ENCODE measurements at places on chromosomes 3 and 15.

- DNase-seq = no peak
These were observed 142.4 kb downstream of the FAM43A start for GRCh38 chr3:194828116-194828515.

- no peak for DNase-seq
These were observed 703.3 kb upstream of the LMCD1 start for GRCh38 chr3:7798276-7798675.

GRCh38 chr3:127256733-127257271, 31.0 kb downstream of the PRR20G start:
- DNase-seq = no peak

- no peak for DNase-seq
These were observed 184.9 kb upstream of the BHLHE40 start for GRCh38 chr3:4794331-4794730.

GRCh38 chr3:52130966-52131622, 23.1 kb downstream of the POC1A start:
- no peak for DNase-seq

GRCh38 chr3:146020969-146021368, 140.0 kb downstream of the PLOD2 start:
- no peak for DNase-seq

GRCh38 chr3:9826815-9827573, 16.8 kb downstream of the RPUSD3 start:
- no peak for DNase-seq

GRCh38 chr3:21777821-21778220, 26.8 kb upstream of the ZNF385D start:
- DNase-seq = no peak

DNA sequence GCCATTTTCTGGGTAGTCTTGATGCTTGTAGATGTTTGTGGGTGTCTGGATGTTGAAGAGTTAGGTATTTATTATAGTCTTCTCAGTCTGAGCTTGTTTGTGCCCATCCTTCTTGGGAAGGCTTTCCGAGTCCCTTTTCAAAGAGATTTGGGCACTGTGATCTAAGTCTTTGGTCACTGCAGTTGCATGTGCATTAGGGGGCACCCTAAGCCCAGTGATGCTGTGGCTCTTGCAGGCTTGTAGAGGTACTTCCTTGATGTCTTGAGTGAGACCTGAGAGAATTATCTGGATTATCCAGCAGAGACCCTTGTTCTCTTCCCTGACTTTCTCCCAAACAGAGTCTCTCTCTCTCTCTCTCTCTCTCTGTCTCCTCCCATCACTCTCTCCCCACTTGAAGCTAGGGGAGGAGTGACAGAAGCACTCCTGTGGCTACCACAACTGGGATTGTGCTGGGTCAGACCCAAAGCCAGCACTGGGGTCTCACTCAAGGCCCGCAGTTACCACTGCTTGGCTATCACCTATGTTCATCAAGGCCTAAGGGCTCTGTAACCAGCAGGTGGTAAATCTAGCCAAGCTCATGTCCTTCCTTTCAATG, 68.5 kb downstream of the TMCO5A start:
- DNase-seq = no peak

DNA sequence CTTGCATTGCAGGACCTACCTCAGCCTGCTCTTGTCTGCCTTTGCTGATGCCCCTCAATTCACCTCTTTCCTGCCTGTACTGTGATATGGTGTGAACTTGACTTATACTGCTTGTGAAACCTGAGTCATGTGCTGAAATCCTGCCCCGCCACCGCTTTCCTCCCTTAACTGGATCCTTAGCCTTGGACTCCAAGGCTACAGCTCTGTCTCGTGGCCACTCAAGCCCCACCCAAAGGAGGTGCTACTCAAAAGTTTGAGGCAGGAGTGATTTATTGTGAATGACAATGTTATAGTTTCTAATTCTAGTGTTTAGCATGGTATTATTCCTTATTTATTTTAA, 56.1 kb downstream of the MYZAP start:
- DNase-seq = no peak

DNA sequence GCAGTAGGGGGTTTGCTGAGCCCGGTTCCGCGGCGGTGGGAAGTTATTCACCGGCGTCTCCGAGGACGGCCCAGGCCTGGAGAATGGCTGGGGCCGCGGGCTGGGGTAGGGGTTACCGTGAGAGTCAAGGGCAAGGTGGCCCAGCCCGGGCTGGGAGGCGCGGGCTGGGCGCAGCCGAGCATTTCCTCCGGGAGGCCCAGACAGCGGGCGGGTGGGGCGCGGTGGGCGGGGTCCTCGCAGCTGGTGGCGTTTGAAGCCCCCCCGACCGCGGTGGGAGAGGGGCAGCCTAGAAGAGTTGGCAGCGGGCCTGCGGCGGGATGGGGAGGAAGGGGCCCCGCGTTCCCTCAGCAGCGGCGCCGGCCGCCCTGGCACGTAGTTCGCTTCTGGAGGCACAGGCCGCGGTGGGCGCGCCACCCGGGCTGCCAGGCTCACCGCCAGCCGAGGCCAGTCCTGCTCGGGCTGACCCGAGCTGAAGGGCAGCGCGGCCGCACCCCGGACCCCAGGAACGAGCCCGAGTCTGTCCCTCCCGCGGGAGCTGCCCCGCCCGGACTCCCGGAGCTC, 960 bp upstream of the KLF13 start:
- DNase-seq = peak; percentile 50

- DNase-seq = no peak
These were observed 95.3 kb downstream of the PDZRN3 start for GRCh38 chr3:73529308-73530021.

DNA sequence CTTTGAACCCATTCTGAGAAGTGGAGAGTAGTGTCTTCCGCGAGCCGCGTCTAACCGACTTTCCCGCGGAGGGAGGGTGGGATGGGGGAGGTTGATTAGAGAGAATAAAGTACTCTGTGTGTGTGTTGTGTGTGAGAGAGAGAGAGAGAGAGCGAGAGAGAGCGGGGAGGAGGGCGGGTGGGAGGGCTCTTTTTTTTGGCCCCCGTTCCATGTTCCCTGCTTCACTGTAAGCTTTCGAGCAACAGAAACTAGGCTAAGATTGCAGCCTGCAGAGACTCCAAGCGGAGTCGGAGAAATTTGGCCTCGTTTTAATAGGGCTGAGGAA, 1.6 kb upstream of the MEIS2 start:
- peak; percentile 45 for DNase-seq

DNA sequence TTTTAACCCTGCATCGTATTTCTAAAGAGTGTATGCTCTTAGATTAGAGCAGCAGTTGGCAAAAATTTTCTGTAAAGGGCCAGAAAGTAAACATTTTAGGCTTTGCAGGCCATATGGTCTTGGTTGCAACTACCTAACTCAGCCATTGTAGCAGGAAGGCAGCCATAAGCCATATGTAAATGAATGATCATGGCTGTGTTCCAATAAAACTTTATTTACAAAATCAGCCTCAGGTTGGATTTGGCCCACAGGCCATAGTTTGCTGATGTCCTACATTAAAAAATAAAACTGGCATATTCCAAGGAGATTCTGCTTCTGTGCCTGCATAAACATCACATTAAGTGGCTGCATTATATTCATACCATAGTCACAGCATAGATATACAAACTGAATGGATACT, 134.9 kb downstream of the STT3B start:
- no peak for DNase-seq

GRCh38 chr3:50132421-50133282, 22.5 kb upstream of the SEMA3F start:
- DNase-seq = no peak

Measured in NCI-H774 (cell line).